ENCODE measurements at places on chromosomes 2 and 18. TPM values are rescaled to one million over a fixed set of nuclear protein-coding genes. Genes with fewer than 3 reads are reported as not detected.

GRCh38 chr2:174959787-174960186 lies 45.4 kb downstream of the CHN1 start:
- no peak for DNase-seq

DNA sequence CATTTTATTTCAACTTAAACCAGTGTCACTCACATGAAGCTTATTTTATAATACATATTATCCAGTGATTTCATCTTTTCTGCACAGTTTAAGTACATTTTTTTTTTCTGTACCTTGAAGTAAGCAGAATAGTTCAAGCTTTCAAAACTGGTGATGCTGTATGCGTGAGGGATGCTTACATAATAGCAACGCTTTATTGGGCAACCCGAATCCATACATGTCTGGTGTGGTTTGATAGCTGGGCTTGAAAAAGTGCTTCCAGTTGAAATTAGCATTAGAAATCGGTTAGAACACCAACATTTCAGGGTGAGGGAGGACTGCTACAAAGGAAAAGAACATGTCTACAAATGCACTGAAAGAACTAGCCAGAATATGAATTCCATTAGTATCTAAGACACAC lies 117.4 kb downstream of the MBP start:
- no peak for DNase-seq

DNA sequence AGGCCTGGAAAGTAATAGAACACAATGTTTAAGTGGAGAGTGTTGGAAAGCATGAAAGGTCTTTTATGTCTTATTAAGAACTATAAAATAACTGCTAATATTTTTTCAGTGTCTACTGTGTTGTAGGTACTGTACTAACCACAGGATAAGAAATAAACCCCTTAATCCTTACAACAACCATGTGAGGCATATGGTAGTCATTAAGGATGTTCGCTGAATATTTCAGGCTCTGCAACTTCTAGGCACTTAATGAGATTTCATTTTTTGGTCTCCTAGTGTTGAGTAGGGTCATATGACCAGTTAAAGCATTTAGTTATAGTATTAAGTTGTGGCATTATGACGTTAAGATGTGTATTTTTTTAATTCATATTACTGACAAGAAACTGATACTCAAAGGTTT lies 346.6 kb upstream of the KCNH7 start:
- DNase-seq, result no peak

- no peak for DNase-seq
Measured at GRCh38 chr2:240189686-240190085, 49.2 kb upstream of the OTOS start.

GRCh38 chr2:105194022-105194675 lies 47.4 kb upstream of the GPR45 start:
- DNase-seq, result no peak

The SLC11A1 gene
- total RNA-seq, result 161 TPM

The SCN2A gene
- total RNA-seq, result not detected

The CXCR2 gene
- 0.28 TPM for total RNA-seq

The IL36RN gene
- not detected for total RNA-seq

Data from omental fat pad (tissue), 4 donors.